ENCODE measurements at places on chromosomes 4 and X.
A peak's percentile ranks its signal among the peaks of the same experiment; 100 is the strongest.

DNA sequence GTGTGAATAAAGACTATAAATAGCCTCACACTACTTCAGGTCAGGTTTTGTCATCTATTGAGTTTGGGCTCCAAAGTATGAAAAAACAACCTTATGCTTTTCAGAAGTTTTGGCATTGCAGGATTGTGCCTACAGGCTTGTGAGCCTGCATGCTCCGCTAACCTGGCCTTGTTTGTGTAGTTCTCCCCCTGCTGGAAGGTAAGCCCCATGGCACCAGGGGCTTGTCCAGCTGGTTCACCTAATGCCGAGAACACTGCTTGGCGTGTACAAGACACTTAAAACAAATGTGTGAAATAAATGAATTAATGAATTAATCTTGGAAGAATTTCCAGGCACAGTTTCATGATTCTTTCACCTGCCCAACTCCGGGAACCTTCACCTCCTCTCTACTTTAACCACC is 1.8 kb upstream of the HSD17B10 start:
- peak; percentile 75 for DNase-seq

- DNase-seq = peak; percentile 41
These were observed 23.5 kb upstream of the SYNPO2 start for GRCh38 chr4:118865091-118865708.

- DNase-seq = no peak
These were observed 84.9 kb downstream of the RAB28 start for GRCh38 chr4:13399257-13399656.

GRCh38 chrX:118271775-118272174 is 74.1 kb upstream of the WDR44 start:
- DNase-seq = no peak

- no peak for DNase-seq
These were observed 10.5 kb downstream of the CD99L2 start for GRCh38 chrX:150887906-150888465.

GRCh38 chr4:44351069-44351468 is 97.5 kb downstream of the KCTD8 start:
- DNase-seq = no peak

DNA sequence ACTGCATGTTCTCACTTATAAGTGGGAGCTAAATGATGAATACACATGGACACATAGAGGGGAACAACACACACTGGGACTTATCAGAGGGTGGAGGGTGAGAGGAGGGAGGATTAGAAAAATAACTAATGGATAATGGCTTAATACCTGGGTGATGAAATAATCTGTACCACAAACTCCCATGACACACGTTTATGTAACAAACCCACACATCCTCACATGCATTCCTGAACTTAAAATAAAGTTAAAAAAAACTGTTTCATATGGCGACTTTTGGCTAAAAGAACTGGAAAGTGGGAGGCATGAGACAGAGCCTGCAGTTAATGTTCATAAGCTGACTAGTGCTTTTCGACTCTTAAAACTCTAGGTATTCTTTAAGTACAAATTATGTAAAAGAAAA is 98.9 kb upstream of the NPFFR2 start:
- DNase-seq = no peak

DNA sequence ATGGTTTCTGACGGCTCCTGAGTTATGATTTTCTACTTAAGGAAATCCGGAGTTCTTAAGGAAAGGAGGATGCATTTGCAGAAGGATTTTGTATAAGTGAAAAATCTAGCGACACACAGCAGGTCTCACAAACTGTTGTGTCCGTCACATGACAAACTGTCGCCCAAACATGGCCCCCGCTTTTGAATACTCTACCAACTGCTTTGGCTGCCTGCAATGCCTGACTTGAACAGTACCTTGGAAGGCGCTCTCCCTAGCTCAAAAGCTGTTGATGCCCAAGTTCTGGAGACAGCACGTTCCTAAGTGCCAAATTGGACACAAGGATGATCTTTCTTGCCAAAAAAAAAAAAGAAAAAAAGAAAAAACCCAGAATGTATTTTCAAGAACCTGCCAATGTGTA is 103.2 kb downstream of the ENPP6 start:
- DNase-seq = no peak

GRCh38 chr4:5708449-5709206 is at the start of gene EVC2:
EVC2 (minus strand) TSS chr4:5708559; CDS start chr4:5708513, 46 bp downstream.
- DNase-seq = peak; percentile 27
